8988T (cell line): ENCODE measurements at places on chromosomes 13 and 19.

- DNase-seq, result no peak
These were observed 32.1 kb upstream of the SLITRK1 start for GRCh38 chr13:83914368-83914767.

DNA sequence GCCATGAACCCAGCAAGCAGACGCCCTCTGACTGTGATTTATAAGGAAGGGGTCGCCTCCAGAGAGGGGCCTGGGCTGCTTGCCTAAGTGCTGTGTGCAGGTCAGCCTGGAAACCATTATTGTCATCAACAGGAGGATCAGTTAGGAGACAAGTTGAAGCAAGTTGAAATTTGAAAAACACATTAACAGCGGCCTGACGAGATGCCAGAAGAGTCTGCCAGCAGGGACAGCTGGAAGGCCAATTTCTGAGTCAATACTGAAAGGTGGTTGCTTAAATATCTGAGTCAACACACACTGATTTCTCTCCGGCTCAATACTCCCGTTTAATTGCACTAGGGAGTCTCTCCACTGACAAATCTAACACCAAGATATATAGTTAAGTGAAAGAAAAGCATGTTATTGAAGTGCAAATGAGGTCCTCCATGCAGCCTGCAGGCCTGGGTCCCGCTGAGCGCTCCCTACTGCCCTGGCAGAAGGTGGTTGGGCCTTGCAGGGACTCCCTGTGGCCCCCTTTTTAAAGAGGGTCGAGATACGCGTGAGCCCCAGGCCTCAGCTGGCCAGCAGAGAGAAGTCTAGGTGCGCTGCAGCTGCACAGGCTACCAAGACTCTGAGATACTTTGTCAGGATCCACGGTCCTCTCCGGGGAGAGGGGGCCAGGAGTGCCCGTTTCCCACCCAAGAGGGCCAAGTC is 91.1 kb downstream of the RNASEH2B start:
- DNase-seq, result no peak

- DNase-seq, result no peak
These were observed 1.5 kb downstream of the HTR2A start for GRCh38 chr13:46895381-46895780.

DNA sequence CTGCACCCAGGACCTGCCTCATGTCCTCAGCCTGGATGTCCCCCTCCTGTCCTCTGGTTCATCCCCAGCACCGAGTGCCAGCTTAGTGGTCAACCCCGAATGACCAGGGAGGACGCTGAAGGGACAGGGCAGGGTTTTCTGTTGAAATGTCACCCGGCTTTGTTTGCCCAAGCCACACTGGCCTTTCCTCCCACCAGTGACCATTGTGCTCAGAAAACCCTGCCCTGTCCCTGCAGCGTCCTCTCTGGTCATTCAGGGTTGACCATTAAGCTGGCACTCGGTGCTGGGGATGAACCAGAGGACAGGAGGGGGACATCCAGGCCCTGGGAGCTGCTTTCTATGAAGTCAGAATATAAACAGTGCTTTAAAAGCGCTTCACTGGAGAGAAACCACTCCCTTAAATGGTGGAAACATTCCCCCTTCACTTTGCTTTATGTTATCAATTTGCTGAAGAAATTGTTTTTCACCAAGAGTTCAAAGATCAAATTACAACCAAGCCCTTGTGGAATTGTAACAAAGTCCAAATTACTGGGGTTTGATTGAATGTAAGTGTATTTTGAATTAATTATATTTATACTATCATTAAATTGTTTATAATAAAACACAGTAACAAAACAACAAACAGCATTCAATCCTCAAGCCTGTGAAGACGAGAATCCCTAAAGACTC is 21.4 kb downstream of the CARS2 start:
- DNase-seq, result no peak

DNA sequence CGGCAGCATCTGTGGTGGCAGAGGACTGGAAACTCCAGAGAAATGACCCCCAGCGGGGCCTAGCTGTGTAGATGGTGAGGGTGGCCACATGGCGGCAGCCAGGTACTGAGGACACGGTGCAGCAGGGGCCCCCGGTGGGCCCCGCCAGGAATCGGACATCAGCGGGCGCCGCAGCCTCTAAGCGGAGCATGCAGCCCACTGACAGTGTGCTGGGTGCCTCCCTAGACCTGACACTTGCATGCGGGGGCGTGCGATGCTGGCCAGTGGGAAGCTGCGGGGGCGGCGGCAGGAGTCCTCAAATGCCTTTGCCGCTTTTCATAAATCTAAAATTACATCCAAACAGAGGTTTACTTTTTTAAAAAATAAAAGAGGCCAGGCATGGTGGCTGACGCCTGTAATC is 16.1 kb downstream of the ADAT3 start:
- no peak for DNase-seq

GRCh38 chr19:19213426-19214158 is 1.8 kb downstream of the NCAN start:
- no peak for DNase-seq

DNA sequence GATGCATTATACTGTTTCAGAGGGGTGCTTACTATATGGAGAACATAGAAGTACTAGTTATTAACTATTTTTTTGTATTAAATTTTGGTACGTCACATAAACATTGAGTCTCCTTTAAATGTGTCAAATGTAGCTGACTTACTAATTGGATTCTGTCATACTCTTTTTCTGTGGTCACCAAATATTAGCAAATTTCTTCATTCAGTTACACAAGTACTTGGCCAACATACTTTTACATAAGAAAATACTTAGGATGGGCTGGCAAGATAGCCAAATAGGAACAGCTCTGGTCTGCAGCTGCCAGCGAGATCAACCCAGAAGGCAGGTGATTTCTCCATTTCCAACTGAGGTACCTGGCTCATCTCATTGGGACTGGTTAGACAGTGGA is 19.2 kb downstream of the LPAR6 start:
- no peak for DNase-seq

- DNase-seq, result no peak
These were observed 70.5 kb upstream of the ZNF420 start for GRCh38 chr19:37007587-37008220.

GRCh38 chr19:39828015-39828653 is 5.8 kb downstream of the DYRK1B start:
- no peak for DNase-seq

DNA sequence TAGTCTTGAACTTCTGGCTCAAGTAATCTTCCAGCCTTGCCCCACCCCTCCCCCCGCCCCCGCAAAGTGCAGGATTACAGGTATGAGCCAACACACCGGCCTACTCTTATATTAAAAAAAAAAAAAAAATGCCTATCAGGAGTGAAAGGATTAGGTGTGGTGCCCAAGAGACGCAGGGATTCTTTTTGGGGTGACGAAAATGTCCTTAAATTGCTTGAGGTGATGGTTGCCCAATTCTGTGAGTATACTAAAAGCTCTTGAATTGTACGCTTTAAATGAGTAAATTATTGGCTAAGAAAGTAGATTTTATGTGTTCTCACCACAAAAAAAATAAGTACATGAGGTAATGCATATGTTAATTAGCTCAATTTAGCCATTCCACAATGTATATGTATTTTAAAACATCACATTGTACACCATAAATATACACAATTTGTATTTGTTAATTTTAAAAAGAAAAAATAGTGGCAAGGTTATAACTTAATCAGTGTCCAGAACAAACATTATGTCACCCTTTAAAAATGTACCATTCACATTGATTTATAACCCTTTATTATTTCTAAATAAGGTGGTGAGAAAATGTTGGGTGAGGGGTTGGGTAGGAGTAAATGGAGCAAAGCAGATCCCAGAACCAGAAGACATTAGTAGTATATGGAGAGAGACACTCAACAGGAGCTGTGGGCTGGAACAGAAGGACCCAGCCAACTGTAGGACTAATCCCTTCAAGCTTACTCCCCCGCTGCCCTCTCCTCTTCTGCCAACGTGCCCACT is 3.9 kb downstream of the IGSF23 start:
- DNase-seq, result no peak

DNA sequence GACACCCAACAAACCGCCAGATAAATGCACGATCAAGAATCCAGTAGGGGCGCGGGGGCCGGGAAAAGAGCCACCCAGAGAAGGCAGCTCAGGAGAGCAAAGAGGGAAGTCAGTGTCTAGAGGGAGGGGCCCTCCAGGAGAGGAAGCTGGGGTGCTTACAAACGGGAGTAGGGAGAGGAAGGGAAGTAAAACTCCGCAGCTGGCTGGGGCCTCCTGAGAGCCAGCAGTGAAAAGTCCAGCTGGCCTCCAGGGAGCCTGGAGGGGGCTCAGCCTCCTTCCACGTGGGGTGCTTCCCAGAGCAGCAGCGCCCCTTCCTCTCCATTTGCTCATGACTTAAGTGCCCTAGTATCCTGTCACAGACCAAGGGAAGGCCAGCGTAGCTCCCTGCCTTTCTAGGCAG is 51.8 kb downstream of the TMED1 start:
- DNase-seq, result no peak

GRCh38 chr19:32647361-32647760 is 27.6 kb downstream of the ANKRD27 start:
- DNase-seq, result no peak

- DNase-seq, result no peak
These were observed 21.8 kb downstream of the SAMD4B start for GRCh38 chr19:39363901-39364457.
